GM12878 (cell line): ENCODE measurements at places on chromosomes 16 and 17. TPM values are rescaled to one million over a fixed set of nuclear protein-coding genes. Genes with fewer than 3 reads are reported as not detected.

Gene UMOD
- not detected in 2 replicates for total RNA-seq

Gene AHSP
- total RNA-seq: not detected in 2 replicates

Gene FZD2
- total RNA-seq: 4.2 and 4.3 TPM in 2 replicates

Gene RTN4RL1
- 0.10 and 0.13 TPM in 2 replicates for total RNA-seq

Gene COX6A2
- total RNA-seq: not detected in 2 replicates

Gene TP53TG3F
- total RNA-seq: not detected in 2 replicates

Gene GNGT2
- 27.5 and 27.9 TPM in 2 replicates for total RNA-seq

Gene ANKFN1
- not detected in 2 replicates for total RNA-seq

Gene RDM1
- 9.7 and 12.1 TPM in 2 replicates for total RNA-seq

Gene TEX14
- total RNA-seq: 0.37 and 0.46 TPM in 2 replicates

Gene PIPOX
- 1.1 and 1.7 TPM in 2 replicates for total RNA-seq

Gene TP53TG3C
- total RNA-seq: not detected in 2 replicates

Gene HLF
- total RNA-seq: 0.13 and 0.26 TPM in 2 replicates

Gene CMTM2
- total RNA-seq: not detected in 2 replicates

Gene MPV17L
- total RNA-seq: 0.05 and 0.13 TPM in 2 replicates

Gene KRT25
- not detected in 2 replicates for total RNA-seq

Gene ADAM11
- 0.13 and 0.26 TPM in 2 replicates for total RNA-seq

Gene SCIMP
- total RNA-seq: 92.2 and 98.9 TPM in 2 replicates

Gene HS3ST4
- total RNA-seq: not detected in 2 replicates
